Activated CD4-positive, alpha-beta T cell treated with anti-CD3 and anti-CD28 coated beads for 36 hours (primary cell): ENCODE measurements at places on chromosomes 1 and 21.
A peak's percentile ranks its signal among the peaks of the same experiment; 100 is the strongest.

DNA sequence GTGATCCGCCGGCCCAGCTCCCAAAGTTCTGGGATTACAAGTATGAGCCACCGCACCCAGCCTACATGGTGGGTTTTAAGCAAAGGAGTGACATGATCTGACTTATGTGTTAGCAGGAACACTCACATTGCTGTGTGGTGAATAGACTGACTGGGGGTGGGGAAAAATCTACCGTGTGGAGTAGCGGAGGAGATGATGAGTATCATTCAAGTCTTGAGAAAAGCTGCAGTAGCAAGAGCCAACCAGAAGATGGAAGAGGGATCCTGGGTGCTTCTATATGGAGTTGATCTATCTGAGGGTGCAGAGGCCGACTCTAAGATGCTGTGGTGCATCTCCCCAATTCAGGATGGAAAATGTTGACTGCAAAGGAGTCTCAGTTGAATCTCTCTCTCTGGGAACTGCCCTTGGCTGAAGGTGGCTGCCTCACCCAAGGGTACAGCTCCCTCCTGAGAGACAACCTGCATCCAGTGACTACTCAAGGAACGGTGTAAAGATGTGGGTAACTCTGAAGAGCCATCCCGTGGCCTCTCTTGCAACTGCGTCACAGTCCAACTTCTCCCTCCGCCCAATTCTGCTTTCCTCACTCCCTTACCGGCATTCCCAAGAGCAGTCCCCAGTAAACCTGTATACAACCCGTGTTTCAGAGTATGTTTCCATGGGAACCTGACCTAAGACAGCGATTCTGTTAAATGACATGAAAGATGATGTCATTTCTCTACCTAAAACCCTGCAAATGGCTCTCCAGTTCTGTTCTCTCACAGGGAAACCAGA, 7.4 kb upstream of the B3GALNT2 start:
- no peak overlapping the region for H3K27ac ChIP-seq
- no peak overlapping the region for H3K4me3 ChIP-seq
- H3K27me3 ChIP-seq: peaks cover 2% of the 10 kb centered on the region
- DNase-seq: no peak
- no peaks in the 10 kb centered on the region for H3K36me3 ChIP-seq

DNA sequence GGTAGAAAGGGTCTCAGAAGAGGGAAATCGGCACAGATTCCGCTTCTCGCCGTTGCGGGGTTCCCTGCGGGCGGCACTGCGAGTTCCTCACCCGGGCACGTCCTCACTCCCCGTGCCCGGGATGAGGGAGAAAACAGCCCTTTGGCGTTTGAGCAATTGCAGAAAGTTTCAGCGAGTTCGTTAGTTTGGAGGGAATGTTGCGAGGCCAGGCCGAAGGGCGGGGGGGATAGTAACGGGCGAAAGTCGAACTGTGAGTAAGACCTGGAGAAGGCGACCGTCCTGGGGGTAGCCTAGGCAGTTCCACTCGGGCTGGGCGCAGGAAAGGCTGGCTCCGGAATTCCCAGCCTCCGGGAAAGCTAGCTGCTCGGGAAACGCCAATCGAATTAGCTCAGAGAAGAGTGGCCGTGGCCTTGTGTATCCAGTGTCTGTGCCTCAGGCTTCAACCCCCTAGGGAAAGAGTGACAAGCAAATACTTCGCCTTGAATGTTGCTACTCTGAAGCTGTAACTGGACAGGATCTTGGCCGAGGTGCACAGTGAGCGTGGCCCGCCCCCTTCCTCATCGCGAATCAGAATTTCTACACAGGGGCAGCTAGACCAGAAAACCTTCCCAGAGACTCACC, 787 bp downstream of the PTGFR start:
- no peak for DNase-seq
- H3K27ac ChIP-seq: no peak overlapping the region
- H3K4me1 ChIP-seq: peaks cover 5% of the 10 kb centered on the region
- no peak overlapping the region for H3K4me3 ChIP-seq
- no peaks in the 10 kb centered on the region for H3K36me3 ChIP-seq
- peaks cover 37% of the 10 kb centered on the region for H3K27me3 ChIP-seq

DNA sequence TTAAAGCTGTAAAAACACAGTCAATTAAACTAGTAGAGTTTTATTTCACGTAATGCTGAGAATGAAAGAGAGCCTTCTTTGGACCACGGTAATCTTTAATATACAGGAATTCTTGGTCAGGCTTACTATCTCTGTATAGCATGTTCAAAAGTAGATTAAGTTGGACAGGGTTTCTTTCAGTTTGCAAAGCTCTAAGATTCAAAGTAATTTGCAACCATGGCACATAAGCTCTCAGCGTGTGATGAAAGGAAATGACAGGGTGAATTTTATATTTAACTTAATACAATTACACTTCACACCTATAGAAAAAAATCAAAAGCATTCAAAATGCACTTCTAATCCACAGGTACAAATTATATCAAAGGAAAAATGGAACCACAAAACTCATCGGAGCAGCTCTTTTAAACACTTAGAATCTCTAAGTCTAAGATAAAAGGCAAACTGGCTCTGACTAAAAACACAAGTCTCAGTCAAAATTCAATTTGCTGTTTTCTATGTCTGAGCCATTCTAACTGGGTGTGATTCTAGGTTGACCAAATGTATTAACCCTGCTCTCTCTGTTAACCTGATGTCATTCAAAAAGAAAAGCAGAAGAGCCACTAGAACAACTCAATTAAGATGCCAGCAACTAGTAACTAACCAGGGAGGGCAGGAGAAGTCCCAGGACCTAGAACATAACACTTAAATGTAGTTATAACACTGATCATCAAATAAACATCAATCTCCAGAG, 147.7 kb downstream of the RERE start:
- no peaks in the 10 kb centered on the region for H3K36me3 ChIP-seq
- no peak for DNase-seq
- peak overlapping the region; percentile 67 for H3K27ac ChIP-seq
- H3K27me3 ChIP-seq: no peaks in the 10 kb centered on the region

DNA sequence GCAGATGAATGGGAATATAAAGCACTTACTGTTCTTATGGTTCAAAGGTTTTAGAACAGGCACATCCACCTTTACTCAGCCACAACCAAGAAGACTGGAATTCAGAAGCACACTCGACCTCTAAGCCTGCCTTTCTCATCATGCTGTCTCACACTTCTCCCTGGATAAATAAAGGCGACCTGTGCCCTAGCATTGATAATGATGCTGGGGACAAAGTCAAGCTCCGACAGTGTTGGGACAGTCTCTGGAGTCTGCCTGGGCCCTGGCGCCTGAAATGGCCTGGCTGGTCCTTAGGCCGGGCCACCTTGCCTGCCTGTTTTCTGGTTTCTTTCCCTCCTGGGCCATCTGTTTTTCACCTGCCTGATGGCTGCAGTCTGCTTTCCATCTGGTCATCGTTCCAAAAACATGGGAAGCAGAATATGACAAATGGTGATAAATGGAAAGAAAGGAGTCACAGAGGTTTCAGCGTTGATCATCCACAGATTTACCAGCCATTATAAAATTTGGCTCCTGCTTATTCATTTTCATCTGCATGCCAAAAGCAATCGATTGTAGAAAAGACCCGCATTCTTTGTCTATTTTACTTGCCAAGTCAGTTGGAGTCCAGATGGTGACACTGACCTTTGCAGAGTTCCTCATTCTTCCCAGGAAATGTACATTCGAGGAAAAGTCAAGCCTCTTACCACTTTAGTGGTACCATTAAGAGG, 91.2 kb upstream of the KCNJ15 start:
- peaks cover 2% of the 10 kb centered on the region for H3K27me3 ChIP-seq
- no peak overlapping the region for H3K4me3 ChIP-seq
- DNase-seq: no peak
- no peaks in the 10 kb centered on the region for H3K36me3 ChIP-seq

- H3K27me3 ChIP-seq: peaks cover 1% of the 10 kb centered on the region
- H3K4me1 ChIP-seq: no peaks in the 10 kb centered on the region
Measured at GRCh38 chr1:237879195-237879594, 11.5 kb downstream of the ZP4 start.

DNA sequence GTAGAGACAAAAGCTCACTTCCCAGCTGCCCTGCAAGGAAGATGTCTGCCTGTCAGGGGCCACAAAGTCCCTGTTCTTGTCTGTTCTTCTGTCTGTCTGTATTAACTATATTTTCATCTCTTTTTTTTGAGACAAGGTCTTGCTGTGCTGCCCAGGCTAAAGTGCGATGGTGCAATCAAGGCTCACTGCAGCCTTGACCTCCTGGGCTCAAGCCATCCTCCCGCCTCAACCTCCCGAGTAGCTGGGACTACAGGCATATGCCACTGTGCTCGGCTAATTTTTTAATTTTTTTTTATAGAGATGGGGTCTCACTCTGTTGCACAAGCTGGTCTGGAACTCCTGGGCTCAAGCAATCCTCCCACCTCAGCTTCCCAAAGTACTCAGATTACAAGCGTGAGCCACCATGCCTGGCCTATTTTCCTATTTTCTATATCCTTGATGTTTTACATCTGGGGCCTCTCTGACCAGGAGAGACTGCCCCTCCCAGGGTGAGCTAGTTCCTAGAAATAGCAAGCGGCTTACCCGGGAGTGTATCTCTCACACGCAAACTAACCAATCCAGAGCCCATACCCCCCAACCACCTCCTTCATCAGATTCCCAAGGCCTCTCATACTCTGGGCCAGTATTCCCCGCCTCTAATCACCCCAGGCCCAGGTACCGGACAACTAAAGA, 5.4 kb upstream of the KLHDC7A start:
- no peak overlapping the region for H3K4me3 ChIP-seq
- DNase-seq: no peak
- H3K27ac ChIP-seq: no peak overlapping the region
- no peaks in the 10 kb centered on the region for H3K4me1 ChIP-seq

DNA sequence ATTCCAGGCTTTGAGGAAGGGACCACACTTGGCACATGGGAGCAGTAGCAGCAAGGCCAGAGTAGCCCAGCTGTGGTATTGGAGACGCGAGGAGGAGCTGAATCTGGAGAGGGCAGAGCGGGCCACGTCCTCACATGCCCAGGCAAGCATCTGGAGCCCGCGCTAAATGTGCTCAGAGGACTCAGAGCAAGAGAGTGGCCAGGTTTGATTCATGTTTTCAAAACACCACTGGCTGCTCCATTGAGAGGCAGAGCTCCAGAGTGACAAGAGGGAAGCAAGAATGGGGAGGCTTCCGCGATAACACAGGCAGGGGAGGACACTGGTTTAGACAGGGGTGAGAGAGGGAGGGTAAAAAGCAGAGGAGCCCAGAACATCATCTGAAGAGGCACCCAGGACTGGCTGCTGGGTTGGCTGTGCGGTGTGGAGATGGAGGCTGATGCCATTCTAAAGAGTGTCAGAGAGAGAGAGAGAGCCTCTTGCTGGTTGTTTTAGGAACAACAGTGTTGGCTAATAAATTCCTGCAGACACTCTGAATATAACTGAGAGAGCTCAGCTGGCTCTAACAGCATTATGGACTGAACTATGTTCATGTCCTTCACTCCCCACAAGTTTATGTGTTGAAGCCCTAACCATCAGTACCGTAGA, 32.3 kb downstream of the RCAN1 start:
- no peak overlapping the region for H3K27ac ChIP-seq
- DNase-seq: peak; percentile 35
- peaks cover 1% of the 10 kb centered on the region for H3K36me3 ChIP-seq

GRCh38 chr21:15034126-15034853, 30.5 kb downstream of the NRIP1 start:
- H3K27ac ChIP-seq: peak overlapping the region; percentile 76
- H3K27me3 ChIP-seq: no peaks in the 10 kb centered on the region
- peaks cover 8% of the 10 kb centered on the region for H3K36me3 ChIP-seq
- no peak for DNase-seq
- peaks cover 30% of the 10 kb centered on the region for H3K4me1 ChIP-seq
